ENCODE measurements at places on chromosomes 2 and 18.

DNA sequence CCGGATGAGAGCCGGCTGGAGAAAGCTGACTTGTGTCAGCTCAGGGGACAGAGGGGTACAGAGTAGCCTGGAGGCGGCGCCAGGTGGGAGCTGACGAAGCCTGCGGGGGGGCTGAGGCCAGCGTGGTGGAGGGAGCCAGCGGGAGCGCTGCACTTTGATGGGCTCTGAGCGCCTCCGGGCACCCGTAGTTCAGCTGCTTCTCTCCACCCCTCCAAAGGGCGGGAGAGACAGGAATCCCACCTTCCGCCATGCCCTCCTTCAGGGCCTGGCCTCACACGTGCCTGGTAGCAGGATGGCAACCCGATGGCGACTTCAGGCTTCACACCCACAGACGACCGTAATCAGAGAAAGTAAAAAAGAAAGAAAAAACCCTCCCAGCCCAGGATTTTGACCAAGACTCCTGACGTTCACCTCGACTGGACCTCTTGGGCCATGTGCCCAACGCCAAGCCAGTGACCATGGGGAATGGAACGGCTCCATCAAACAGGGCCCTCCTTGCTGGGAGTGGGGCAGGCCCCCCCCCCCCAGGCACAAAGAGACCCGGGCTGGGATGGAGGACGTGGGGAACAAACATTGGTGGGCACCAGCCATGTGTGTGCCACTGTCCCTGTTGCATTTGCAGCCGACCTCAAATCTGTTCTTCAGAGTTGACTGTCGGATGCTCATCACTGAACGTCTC lies 60.7 kb upstream of the ASAP2 start:
- DNase-seq = no peak

DNA sequence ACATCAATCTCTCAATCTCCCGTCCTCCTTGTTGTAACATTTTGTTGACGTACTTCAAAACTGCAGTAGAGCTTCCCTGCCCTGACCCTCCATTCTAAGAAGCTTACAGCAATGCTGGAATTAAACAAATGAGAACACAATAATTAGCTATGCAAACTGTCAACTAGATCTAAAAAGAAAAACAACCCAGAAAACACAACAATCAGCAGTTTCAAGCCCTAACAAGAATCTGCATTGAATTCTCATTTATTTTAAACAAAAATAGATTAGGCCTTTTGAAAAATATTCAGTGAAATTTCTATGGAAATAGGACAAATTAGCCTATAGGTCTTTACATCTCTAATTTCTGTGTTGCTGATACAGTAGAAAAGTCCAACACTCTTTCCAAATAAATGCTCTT lies 807.0 kb upstream of the FSHR start:
- no peak for DNase-seq

GRCh38 chr2:130826821-130827501 lies 9.8 kb upstream of the ARHGEF4 start:
- DNase-seq = no peak

DNA sequence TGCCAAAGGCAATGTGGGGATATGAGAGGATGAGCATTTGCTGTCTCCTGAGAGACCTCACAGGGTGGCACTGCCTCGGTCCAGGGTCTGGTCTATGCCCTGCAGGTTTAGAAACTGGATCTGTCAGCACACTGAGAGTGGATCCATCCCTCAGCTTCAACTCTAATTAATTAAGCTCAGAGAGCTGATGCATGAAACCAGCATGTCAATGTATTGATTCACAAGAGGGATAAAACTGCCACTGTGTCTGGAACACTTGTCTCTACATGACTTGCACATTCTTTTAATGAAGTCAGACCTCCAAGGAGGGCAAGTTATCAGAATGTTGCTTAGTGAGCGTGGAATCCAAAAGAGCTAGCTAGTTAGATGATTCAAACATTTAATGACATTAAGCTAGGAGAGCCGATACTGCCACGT lies 22.5 kb upstream of the POLE4 start:
- no peak for DNase-seq

DNA sequence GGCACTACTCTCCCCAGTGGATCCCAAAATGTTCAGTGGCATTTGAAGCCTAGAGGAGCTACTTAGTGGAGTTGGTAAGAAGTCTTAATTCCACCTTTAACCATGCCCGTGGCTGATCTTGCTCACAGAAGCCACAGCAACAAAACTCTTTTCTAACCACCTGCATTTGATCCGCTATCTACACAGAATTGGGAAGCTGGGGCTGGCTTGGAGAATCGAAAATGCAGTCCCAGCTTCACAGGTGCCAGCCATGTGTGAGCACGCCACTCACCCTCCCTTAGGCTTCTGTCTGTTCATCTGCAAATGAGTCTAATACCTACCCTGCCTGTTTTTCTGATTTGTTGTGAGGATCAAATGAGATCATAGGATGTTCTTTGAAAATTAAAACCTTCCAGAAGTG lies 182.6 kb downstream of the BCL11A start:
- DNase-seq = no peak

GRCh38 chr18:60157810-60158209 lies 214.8 kb downstream of the MC4R start:
- DNase-seq = no peak

GRCh38 chr2:104867813-104868504 lies 14.0 kb downstream of the POU3F3 start:
- no peak for DNase-seq

- no peak for DNase-seq
Observed at GRCh38 chr18:59011786-59012185, 127.9 kb upstream of the SEC11C start.

- DNase-seq = peak; percentile 36
Observed at GRCh38 chr2:182980115-182980514, 58.1 kb downstream of the NCKAP1 start.

- no peak for DNase-seq
Observed at GRCh38 chr2:25176541-25177181, 8.3 kb upstream of the POMC start.

DNA sequence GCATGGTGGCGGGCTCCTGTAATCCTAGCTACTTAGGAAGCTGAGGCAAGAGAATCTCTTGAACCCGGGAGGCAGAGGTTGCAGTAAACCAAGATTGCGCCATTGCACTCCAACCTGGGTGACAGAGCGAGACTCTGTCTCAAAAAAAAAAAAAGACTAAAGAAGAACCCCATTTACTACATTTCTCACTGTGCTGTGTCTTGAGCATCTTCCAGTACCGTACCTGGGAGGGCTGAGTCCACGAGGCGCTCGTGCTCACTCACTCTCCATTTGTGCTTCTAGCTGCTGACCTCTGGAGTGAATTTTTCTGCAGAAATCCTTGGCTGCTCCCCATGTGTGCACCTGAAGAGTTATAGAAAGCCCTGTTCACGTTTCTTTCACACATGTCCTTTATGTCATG lies 204.8 kb downstream of the LDLRAD4 start:
- DNase-seq = no peak

DNA sequence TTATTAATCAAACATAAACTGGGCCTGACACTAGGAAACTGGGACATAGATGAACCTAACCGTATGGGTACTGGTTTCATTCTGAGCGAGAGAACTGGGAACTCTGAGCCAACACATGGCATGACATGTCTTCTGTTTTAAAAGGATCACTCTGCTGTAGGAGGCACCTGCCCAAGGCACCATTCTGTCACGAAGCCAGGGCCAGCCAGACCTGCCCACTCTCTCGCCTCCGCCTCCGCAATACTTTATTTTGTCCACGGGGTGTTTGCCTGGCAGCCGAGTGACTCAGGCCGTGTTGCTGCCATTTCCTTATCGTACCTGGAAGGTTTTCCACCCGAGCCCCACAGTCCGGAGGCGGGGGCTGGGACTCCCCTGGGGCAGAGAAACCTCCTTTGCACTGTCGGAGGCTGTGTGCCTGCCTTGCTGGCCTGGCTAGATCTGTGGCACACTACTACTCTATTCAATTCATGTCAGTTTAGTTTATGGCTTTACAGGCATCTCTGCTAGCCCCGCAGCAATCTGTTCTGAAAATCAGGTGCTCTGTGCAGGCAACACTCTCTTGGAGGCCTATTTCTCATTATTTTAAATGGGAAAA lies 120.4 kb upstream of the ACKR3 start:
- no peak for DNase-seq

- peak; percentile 14 for DNase-seq
Observed at GRCh38 chr2:196337208-196337953, 166.0 kb upstream of the STK17B start.

DNA sequence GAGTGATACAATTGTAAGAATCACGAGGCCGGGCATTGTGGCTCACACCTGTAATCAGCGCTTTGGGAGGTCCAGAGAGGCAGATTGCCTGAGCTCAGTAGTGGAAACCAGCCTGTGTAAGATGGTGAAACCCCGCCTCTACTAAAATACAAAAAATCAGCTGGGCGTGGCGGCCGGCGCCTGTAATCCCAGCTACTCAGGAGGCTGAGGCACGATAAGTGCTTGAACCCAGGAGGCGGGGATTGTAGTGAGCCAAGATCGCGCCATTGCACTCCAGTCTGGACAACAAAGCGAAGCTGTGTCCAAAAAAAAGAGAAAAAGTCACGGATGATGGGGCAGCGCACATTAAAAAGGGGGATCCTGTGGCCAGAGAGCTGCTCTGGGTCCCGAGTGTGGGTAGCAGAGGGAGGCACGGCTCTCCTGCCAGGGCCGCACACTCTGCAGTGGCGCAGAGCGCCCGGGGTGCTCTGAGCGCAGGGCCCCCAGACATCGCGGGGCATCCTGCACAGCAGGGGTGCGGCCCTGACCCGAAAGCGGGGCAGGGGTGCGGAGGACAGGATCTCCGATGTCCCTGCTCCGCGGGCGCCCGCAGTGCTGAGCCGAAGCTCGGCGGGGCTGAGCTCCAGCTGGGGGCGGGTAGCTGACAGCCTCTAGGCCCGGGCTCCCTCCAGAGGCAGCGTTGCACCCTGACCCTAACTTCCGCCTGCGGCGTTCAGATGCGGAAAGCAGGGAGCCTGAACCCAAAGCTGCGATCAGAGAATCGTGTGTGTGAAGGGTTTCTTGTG lies 30.4 kb upstream of the RAB6D start:
- DNase-seq = peak; percentile 37

DNA sequence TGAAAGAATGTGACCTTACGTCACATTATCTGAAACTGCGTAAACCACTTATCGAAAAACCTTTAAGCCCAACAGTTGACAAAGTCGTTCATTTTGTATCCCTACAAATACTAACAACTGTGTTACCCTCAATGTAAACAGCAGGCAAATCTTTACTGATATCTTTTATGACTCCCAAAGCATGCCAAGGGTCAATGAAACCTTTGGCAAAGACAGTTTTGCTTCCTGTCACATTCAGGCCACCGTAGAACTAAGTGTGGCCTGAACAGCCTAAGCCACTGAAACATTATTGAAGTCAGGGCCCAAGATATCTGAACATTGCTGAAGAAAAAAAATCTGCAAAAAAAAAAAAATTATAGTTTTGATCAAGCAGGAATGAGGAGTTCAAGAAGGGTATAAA lies 77.3 kb downstream of the FAM124B start:
- no peak for DNase-seq

DNA sequence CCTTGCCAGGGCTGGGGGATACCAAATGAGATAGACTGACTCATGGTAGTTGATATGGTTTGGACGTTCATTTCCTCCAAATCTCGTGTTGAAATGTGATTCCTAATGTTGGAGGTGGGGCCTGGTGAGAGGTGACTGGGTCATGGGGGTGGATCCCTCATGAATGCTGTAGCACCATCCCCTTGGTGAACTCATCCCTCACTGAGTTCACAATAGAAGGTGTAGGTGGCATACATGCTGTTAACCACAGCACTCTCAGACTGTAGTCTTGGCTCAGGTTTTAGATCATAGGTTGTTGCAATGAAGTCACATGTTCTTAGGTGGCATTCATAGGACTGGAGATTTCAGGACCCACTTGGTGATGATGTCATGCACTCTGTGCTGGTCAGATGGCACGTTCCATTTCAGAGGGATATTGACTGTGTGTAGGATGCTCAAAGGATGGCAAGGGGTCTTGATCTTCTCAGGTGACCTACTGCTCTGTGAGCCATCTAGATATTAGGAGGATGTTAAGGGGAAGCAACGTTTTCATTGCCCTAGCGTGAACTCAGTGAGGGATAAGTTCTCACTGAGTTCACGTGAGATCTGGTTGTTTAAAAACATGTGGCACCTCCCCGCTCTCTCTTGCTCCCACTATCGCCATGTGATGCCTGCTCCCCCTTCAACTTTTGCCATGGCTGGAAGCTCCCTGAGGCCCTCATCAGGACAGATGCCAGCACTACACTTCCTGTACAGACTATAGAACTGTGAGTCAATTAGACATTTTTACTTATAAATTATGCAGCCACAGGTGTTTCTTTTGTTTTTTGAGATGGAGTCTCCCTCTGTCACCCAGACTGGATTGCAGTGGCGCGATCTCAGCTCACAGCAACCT lies 73.8 kb upstream of the ACAA2 start:
- no peak for DNase-seq

DNA sequence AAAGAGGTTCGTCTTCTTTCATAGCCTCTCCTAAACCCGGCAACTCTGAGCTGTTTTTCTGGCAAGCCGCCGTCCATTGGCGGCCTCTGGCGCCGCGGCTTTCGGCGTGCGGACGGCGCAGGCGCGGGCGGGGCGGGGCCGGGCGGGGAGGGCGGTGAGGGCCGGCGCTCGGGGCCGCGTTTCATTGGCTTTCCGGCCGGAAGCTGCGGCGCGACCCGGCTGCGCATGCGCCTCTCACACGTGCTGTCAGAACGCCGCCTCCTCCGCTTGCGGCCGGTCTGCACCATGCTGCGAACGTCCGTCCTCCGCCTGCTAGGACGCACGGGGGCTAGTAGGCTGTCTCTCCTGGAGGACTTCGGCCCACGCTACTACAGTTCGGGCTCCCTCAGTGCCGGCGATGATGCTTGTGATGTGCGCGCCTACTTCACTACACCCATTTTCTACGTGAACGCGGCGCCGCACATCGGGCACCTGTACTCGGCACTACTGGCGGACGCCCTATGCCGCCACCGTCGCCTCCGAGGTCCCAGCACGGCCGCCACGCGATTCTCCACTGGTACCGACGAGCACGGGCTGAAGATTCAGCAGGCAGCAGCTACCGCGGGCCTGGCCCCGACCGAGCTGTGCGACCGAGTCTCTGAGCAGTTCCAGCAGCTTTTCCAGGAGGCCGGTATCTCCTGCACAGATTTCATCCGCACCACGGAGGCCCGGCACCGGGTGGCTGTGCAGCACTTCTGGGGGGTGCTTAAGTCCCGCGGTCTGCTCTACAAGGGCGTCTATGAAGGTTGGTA lies at the start of gene MARS2:
Gene MARS2, plus strand, starts transcription at position 249 of the 791 bp plus-strand sequence. Its CDS starts 37 bp downstream, at position 286.
- DNase-seq = peak; percentile 87

GRCh38 chr2:191165176-191165643 lies 14.4 kb upstream of the STAT4 start:
- DNase-seq = peak; percentile 6

GRCh38 chr2:7003895-7004294 lies 86.7 kb downstream of the RNF144A start:
- no peak for DNase-seq

GRCh38 chr2:112047537-112048235 lies 7.4 kb upstream of the TMEM87B start:
- DNase-seq = no peak

GRCh38 chr2:172200495-172201085 lies 97.9 kb upstream of the DLX2 start:
- no peak for DNase-seq

DNA sequence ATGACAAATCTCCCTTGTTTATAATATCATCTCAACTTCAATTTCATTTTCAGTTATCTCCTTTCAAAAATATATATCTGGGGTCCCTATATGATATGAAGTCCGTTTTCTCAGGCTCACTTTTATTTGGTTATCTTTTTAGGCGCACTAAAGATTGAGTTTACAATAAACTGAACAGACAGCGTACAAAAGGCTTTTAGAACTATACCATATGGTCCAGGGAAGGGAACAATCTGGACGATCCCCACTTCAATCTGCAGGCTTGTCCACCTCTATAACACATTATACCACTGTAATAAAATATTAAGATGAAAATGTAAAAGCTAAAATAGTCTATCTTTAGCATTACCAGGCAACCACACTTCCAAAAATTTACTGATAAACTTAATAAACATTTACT lies 289.9 kb downstream of the ZEB2 start:
- no peak for DNase-seq

All from NCI-H146 (cell line).